Activated T-helper 2 cell treated with anti-CD3 and anti-CD28 coated beads, Interferon-gamma antibody, Interleukin-2, Interleukin-4, amounts not matched to agents 10 μg/mL and 5 μg/mL and 100 μg/mL, durations not matched to agents 14 hours and 24 hours and 36 hours (primary cell): ENCODE measurements at places on chromosomes 3 and 15. TPM values are rescaled to one million over a fixed set of nuclear protein-coding genes. Genes with fewer than 3 reads are reported as not detected.

GRCh38 chr15:34999906-35000305 is 11.8 kb upstream of the ZNF770 start:
- no peaks in the 10 kb centered on the region for H3K36me3 ChIP-seq
- peaks cover 6% of the 10 kb centered on the region for H3K4me1 ChIP-seq
- no peak overlapping the region for H3K4me3 ChIP-seq
- DNase-seq = no peak
- H3K27me3 ChIP-seq = peaks cover 17% of the 10 kb centered on the region
- no peak overlapping the region for H3K27ac ChIP-seq

GRCh38 chr15:43186003-43186353 is 775 bp downstream of the CCNDBP1 start:
- H3K4me1 ChIP-seq = peaks cover 25% of the 10 kb centered on the region
- no peaks in the 10 kb centered on the region for H3K27me3 ChIP-seq
- H3K4me3 ChIP-seq = peak overlapping the region; percentile 92
- peaks cover 54% of the 10 kb centered on the region for H3K36me3 ChIP-seq
- peak overlapping the region; percentile 92 for H3K27ac ChIP-seq

- H3K4me3 ChIP-seq = no peak overlapping the region
- no peak overlapping the region for H3K27ac ChIP-seq
- no peak for DNase-seq
Measured at GRCh38 chr15:73335471-73335870, 33.3 kb downstream of the HCN4 start.

The PLA1A gene
- not detected in 2 replicates for total RNA-seq

The CSPG4 gene
- 0.02 TPM in 1 of 2 replicates, not detected in the other for total RNA-seq
